ENCODE measurements at places on chromosomes 3 and 15.

DNA sequence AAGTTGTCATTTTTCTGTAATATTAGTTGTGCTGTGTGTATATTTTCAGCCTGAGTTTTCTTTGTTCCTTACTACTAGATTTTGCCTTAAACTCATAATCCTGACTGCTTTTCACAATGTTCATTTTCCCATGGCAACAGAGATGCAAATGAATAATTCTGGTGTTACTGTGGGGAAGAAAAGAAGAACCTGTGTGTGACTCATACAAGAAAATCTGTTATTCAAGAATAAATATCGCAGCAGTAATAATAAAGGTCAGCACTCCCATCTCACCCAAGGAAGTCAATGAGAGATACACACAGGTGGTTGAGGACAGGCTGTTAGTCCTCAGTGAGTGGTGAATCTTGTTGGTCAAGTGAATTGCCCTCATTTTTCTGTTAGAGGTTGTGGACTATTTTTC, 656.6 kb upstream of the NAALADL2 start:
- no peak for DNase-seq

GRCh38 chr3:197456261-197457091, 99.3 kb downstream of the BDH1 start:
- no peak for DNase-seq

- DNase-seq, result no peak
Observed at GRCh38 chr15:85318732-85319076, 61.7 kb upstream of the AKAP13 start.

DNA sequence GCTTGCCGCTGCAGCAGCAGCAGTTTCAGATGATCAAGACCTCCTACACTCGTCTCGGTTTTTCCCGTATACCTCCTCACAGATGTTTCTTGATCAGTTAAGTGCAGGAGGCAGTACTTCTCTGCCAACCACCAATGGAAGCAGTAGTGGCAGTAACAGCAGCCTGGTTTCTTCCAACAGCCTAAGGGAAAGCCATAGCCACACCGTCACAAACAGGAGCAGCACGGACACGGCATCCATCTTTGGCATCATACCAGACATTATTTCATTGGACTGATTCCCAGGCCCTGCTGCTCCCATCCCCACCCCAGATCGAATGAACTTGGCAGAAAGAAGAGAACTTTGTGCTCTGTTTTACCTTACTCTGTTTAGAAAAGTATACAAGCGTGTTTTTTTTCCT, 17.6 kb downstream of the CALML4 start:
- no peak for DNase-seq

DNA sequence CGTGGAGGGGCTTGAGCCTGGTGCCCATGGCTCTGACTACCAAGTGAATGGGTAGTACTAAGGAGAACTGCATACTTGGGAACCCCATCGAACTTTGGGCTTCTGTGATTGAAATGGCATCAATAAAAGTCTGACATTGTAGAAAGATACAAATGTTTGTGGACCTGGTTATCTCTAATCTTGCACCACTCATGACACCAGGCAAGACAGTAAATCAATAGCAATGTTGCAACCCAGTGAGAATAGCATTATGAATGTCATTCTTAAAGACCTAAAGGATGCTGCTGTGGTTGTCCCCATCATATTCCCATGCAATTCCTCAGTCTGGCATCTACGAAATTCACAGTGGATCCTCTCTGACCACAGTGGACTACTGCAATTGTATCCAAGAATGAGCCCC, 233.6 kb upstream of the LYSMD4 start:
- no peak for DNase-seq

DNA sequence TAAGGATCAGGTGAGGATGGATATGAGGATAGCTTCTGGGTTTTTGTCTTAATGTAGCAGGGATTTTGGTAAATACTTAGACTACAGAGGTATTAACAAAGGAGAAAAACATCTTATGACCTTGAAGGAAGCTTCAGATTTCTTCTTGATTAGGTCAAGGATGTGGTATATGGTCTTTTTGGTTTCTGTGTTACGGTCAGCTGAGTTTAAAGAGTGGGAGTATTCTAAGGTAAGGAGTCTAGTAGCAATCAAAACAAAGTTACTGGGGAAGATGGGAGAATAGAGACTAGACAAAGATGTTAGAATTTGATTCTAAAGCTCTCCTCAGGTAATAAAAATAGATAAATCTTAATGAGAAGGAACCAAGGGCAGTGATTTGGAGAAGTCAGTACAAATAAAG, 6.2 kb downstream of the HMG20A start:
- DNase-seq, result no peak

DNA sequence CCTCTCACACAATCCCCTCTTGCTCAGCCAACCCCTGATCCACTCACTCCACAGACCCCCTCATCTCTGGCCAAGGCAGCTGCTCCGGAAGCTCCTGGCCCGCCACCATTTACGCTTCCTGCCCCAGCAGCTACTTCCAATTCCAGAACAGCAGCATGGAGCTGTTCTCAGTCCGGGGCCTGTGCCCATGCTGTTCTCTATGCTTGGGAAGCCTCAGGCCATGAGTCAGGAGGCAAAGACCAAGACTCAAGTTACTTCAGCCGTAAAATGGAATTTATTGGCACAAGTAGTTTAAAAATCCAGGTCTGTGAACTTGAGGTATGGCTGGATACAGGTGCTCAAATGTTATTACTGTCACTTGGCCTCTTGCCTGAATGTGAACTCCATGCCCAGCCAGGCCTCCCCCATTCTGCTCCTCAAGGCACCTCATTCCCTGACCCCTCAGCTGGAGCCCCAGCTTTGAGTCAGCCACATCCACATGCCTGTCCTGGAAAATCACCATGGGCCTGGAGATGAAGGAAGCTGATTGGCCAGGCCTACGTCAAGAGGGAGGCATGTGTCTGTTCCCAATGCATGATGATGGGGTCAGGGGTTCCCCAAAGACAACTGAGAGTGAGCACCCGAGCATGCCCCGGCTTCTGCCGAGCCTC, 31.4 kb upstream of the CACNA2D2 start:
- DNase-seq, result no peak

GRCh38 chr3:113898892-113899291, 48.9 kb upstream of the ZDHHC23 start:
- DNase-seq, result peak; percentile 92

- DNase-seq, result no peak
Observed at GRCh38 chr15:69848096-69848495, 249.6 kb downstream of the TLE3 start.

- DNase-seq, result no peak
Observed at GRCh38 chr3:186286114-186286513, 75.9 kb downstream of the DGKG start.

DNA sequence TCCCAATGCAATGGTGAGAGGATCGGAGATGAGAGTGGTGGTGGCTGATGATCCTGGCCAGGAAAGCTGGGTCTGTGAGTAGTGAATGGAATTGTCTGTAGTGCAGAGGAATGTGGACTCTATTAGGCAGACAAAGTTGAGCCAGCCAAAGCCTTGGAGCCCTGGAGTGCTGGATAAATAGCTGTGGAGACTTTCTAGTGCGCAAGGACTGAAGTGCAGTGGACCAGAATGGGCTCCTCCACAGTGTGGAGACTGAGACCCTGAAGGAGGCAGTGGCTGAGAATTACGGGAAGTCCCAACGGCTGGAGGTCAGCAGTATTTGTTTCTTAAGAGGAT, 874 bp downstream of the ZNF662 start:
- no peak for DNase-seq

DNA sequence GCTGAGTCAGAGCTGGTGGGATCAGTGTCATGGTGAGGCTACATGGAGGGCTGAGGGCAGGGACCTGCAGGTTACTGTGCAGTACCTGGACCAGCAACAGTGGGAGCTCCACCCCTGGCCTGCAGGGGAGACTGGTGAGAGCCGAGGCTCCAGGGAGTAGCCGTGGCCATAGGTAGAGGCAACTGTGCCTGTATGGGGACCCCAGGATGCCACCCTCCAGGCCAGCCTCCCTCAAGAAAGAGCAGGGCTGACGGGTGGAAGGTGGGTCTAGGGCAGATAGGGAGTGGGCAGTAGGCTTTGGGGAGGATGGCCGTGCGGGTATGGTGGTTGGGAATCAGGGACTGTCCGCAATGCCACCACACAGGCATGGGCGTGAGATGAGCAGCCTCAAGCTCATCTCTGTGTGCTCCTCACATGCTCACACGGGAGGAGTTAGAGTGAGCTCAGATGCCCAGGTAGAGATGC, 35.5 kb downstream of the FBLN2 start:
- no peak for DNase-seq

DNA sequence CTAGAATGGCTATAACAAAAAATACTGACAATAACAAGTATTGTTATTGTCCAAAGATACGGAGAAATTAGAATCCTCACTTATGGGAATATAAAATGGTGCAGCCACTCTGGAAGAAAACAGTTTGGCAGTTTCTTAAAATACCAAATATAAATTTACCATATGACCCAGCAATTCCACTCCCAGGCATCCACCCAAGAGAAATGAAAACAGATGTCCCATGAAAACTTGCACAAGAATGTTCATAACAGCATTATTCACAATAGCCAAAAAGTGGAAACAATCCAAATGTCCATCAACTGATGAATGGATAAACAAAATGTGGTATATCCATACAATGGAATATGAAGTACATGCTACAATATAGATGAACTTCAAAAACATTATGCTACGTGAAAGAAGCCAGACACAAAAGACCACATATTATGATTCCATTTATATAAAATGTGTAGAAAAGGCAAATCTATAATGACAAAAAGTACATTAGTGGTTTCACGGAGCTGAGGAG, 9.4 kb downstream of the AAGAB start:
- DNase-seq, result no peak

DNA sequence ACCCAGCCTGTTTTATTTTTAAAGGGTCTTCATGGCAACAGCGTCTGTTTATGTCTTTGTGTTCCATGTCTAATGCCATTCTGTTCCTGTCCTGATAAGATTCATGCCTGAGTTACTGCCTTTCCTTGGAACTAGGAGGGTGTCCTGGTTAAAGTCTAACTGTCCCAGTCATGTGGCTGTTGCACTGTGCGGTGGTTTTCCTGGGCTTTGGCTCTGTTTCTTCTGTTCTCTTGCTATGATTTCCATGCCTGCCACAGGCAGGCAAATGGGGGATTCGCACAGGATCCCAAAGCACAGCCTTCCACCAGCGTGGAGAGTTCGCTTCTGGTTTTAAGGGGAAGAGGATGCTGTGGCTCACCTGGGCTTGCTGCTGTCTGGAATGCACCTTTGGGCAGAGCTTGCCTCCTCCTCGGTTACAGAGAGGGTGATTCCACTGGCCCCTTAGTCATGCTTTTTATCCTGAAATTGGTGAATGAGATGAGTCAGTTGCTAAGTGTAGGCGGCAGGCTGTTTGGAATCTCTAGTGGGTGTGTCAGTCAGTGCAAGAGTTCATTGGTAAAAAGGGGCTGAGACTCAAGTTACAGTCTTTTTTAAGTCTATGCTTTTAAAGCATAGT, 86.8 kb downstream of the CCK start:
- no peak for DNase-seq

DNA sequence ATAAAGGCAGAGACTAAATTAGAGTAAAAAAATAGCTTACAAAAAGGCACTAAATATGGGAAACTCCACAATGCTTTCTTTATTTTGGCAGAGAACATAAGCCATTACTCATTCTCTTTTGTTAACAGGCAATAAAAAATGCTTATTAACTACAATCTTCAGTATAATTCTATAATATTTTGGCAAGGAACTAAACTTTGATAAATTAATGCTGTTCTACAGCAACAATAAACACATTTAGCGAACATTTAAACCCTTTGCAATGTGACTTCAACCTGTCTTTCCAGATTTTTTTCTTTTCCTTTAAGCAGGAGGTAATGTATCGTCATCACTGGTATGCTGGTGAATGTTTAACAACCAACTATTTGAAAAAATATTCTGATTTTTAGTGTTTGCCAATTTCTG, 42.2 kb upstream of the POU1F1 start:
- no peak for DNase-seq

- no peak for DNase-seq
Observed at GRCh38 chr3:128320551-128321340, 145.9 kb downstream of the DNAJB8 start.

GRCh38 chr3:112735926-112736325, 95.0 kb upstream of the CCDC80 start:
- DNase-seq, result no peak
